Chondrocyte (in vitro differentiated cells): ENCODE measurements at places on chromosomes 16 and 17. TPM values are rescaled to one million over a fixed set of nuclear protein-coding genes. Genes with fewer than 3 reads are reported as not detected.

DNA sequence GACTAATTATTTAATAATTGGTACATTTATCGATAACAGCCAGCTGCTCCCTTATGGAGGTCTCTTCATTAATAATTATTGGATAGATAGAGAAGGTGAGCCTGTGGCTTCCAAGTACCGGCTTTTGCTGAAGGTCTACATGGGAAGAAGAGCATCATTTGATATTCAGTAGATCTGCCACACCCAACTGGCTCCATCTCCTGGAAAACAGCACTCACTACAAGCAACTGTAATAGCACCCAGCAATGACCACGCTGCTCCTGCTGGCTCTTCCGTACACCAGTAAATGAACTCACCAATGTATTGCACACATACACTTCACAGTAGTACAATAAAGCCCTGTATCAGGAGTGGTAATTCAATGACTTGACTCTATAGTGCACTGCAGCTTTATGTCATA lies 19.5 kb downstream of the MARVELD3 start:
- DNase-seq = no peak

- DNase-seq = no peak
These were observed 28.6 kb downstream of the NECAB2 start for GRCh38 chr16:83996481-83997252.

DNA sequence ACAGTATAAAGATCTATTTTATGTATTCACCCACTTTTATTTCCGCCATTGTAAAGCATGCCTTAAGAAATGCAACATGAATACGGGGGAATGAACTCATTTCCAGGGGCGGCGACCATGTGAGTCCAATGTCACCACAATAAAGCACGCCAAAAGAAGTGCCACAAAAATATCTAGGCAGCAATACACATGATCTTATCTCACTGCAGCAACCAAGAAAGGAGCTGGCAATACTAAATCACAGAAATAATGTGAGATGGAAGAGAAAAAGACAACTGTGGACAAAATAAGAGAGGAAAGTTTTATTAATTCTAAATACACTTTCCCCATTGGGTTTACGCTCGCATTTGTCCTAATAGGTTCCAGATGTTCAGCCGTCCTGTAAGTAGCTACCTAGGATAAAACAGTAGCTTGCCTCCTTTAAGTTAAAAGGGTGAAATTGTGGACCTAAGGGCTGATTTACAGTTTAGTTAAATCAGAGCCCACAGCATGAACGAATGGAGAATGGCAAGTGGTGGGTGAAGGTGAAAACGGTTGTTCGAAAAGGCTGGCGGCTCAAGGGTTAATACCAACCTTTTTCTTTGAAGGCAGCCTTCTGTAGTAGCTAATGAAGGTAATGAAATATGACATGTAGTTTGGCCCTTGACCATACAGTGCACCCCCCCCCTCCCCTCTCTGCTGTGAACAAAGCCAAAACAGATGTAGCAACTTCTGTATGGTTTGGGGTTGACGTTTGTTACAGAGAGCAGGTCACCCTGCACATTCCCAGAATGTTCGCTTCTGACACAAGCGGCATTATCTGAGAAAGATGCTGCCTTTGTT lies 504.2 kb upstream of the PSMD7 start:
- no peak for DNase-seq

- peak; percentile 68 for DNase-seq
These were observed 4.3 kb upstream of the PDF start for GRCh38 chr16:69334696-69335095.

- DNase-seq = no peak
These were observed 472 bp upstream of the NME2 start for GRCh38 chr17:51165680-51166197.

NOD2 gene
- 0.05 to 0.44 TPM (median 0.07 TPM) in 3 replicates for total RNA-seq

GRCh38 chr16:49929626-49930025 lies 73.7 kb upstream of the ZNF423 start:
- peak; percentile 25 for DNase-seq

DNA sequence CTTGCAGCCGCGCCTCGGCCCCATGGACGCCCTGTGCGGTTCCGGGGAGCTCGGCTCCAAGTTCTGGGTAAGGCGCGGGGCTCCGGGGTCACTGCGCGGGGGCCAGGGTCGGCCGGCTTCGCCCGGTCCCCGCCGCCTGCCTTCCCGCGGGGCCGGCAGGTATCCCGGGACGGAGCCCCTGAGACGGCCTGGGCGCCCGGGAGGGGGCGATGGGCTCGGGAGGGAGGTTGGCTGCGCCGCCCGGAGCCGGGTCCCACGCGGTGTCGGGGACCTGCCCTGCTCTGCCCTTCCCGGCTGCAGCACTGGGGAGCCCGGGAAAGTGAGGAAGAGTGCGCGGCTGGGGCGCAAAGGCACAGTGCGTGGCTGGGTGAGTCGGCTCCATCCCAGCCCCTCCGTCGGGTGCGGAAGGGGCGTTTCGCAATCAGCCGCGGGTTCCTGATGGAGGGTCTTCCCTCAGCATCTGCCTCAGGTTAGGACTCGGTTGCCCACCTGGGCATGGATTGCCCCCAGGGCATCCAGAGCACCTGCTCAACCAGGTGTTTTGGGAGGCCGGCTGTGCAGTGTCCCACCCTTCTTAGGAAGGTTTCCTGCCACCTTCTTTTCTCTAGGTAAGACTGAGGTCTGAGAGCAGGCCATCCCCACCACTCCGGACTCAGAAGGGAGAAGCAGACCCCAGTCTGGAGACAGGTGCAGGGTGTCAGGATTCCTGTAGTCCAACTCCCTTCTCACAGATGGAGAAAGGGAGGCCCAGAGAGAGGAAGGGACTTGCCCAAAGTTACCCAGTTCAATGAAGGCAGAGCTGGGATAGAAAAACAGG lies 442 bp downstream of the ABCC3 start:
- no peak for DNase-seq

- DNase-seq = no peak
These were observed 13.2 kb downstream of the GLIS2 start for GRCh38 chr16:4328782-4329775.

GRCh38 chr16:56145369-56145768 lies 45.9 kb upstream of the GNAO1 start:
- no peak for DNase-seq

- peak; percentile 85 for DNase-seq
These were observed 95.1 kb downstream of the METRNL start for GRCh38 chr17:83174362-83175118.

DNA sequence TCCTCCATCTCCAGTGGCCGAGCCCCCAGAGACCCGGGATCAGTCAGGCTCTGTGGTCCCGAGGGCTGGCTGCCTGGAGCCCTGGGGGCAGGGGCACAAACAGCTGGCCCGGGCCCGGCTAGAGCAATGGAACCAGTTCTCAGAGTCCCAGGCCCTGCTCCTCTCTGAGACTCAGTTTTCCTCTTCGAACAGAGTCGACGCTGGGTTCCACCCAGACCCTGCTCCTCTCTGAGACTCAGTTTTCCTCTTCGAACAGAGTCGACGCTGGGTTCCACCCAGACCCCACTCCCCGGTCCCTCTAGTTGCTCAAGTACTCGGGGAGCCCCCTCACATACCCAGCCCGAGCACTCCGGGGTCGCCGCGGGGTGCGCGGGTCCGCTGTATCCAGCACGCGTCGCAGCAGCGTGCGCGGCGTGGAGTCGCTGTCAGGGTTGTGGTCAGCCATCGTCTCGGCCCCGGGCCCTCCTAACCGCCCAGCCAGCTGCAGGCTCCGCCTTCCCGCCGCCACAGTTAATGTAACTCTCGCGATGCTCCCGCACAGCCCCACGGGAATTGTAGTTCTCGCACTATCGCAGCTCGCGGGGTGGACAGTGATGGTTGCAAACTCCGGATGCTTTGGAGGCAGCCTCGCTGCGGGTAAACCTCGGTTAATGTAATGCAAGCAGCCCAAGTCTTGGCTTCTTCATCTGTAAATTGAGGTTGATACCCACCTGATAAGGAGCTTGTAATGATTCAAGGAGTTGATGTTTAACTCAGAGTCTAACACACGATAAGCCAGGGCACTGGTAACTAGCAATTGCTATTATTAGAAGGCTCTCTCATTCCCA lies 8.5 kb upstream of the THAP11 start:
- DNase-seq = peak; percentile 98

GRCh38 chr16:58451265-58451689 lies 48.7 kb upstream of the NDRG4 start:
- no peak for DNase-seq

GRCh38 chr17:41264599-41264998 lies 579 bp upstream of the KRTAP9-6 start:
- no peak for DNase-seq

- peak; percentile 68 for DNase-seq
These were observed 11.6 kb upstream of the MPRIP start for GRCh38 chr17:17030515-17031211.

KRT31 gene
- not detected in 3 replicates for total RNA-seq

DNA sequence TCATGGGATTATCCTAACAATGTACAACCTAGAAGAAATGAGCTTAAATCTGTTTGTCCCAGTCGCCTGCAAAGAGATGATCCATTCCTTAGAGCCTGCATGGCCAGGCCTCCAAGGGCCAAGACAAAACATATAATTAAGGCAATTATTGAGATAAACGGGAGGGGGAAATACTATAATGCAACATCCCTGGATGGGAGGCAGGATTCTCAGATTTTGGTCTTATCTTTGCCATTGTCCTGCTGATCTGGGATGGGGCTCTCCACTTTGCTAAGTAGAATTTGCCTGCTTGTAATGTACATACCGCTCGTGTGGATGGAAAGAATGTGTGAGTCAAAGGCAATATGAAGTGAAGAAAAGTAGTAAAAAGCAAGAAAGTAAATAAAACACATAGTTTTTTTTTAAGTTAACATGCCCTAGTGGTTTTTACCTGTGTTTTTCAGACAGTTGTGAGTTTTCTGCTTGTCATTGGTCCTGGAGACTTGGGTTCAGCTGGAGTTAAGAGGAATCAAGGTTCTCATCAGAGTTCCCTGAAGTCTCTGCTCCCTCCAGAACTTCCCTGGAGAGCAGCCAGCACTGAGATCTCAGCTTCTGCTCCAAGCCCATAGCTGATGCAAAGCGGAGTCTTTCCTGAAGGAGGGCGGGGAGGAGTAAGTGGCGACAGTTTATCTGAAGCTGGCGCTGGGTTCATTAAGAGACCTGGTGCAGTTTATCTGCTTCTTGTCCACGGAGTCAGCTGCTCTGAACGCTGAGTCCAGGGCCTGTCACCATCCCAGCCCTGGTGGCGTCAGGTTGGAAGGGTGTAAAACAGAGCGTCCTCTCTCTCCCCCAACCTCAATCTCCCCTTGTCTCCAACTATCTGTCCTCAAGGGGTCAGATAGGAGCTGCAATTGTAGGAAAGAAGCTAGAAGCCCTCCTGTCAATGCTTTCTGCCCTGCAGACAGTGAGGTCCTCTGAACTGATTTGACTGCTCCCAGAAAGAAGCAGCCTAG lies 30.1 kb downstream of the HOXB1 start:
- DNase-seq = no peak

ZFP3 gene
- total RNA-seq = 0.29 to 0.69 TPM (median 0.55 TPM) in 3 replicates

FAM171A2 gene
- 14.8 to 20.6 TPM (median 18.6 TPM) in 3 replicates for total RNA-seq

- DNase-seq = no peak
These were observed 13.4 kb downstream of the EMC8 start for GRCh38 chr16:85785927-85786326.

DNA sequence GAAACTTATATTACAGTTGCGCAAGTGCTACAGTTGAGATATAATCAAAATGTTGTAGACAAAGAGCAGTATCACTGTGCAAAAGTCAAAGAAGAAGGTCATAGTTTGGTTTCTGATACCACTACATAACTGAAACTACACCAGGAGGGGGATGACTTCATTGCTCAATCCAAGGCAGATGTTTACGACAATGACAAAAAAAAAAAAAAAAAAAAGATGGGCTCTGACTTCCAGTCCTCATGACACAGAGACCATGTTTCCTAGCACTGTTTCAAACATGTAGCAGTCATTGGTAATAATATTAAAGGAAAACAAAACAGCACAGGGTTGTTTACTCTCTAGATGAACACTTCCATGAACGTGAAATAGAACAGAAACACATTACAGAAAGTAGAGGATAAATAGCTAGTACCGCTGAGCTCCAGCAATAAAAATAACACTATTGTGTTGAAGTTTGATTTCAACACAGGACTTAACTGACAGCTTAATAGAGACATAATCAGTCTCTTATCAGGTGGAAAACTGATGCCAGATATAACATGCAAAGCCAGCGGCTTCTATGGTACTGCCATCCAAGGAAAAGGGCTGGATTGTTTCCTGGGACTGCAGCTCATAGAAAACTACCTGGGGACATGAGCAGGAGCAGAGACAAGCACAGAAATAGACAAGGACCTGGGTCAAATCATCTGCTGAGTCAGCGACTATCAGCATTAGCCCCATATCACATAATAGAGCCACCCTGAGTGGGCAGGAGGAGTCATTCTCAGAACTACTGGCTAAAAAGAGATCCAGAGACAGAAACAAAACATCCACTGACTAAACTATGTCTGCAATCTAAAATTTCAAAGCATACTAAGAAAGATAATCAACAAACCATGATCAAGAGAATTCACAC lies 463.6 kb upstream of the SOX9 start:
- no peak for DNase-seq

ERBB2 gene
- 86.0 to 94.3 TPM (median 90.5 TPM) in 3 replicates for total RNA-seq

DNA sequence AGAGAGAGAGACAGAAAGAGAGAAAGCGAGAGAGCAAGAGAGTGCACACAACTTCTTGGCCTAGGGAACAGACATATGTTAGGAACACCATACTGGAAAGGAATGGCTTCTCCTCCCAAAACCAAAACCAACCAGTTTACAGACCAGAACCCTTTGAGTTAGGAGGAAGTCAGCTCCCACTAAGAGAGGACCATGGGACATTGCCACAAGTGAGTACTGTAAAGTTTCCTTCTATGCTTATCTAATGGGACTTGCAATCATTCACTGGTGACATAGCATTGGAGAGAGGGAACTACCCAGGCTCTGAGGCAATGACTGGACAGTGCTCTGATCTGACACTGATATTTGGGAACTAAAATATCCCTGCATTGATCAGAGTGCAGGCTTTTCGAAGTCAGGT lies 32.4 kb downstream of the TBC1D3B start:
- DNase-seq = no peak

- DNase-seq = no peak
These were observed 503 bp upstream of the TBX4 start for GRCh38 chr17:61451538-61452300.

GPT2 gene
- total RNA-seq = 35.1 to 67.1 TPM (median 59.6 TPM) in 3 replicates

ITGAX gene
- total RNA-seq = not detected in 3 replicates

GRCh38 chr17:7380321-7380720 lies 568 bp upstream of the TNK1 start:
- no peak for DNase-seq
